ENCODE measurements at places on chromosomes 12 and 14.

- DNase-seq: no peak
Observed at GRCh38 chr12:68260153-68260552, 6.7 kb upstream of the IL22 start.

DNA sequence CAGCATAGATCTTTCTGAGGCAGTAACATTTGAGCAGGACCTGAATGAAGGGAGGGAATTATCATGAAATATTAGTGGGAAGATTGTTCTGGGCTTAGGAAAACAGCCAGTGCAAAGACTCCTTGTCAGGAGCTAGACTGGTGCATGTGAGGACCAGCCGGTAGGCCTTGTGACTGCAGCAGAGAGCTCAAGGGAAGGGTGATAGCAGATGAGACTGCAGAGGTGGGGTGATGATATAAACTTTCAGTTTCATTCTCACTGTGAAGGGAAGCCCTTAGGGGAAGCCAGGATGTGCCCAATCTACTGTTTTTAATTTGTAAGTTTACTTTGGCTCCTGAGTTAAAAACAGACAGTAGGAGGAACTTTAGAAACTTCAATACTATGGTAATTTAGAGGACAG is 12.4 kb downstream of the IL22 start:
- no peak for DNase-seq

GRCh38 chr12:131599190-131600159 is 111.4 kb upstream of the SFSWAP start:
- DNase-seq: no peak

DNA sequence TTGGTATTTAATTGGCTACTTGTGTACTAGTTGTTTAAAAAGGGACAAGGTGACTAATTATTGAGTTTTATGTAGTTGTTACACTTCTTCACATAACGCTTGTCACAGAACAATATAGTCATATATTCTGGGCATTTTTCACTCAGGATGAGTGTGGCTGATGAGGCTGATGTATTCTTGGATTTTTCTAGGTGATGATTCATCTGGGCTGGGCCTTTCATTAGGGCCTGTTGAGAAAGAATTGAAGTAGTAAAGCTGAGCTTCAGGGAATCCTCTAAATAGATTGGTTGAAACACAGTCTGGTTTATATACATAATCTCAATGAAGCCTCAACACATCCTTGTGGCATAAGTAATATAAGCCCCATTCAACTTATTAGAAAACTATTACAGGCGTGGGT is 445.7 kb downstream of the DAD1 start:
- DNase-seq: no peak

GRCh38 chr14:78673845-78674244 is 503.7 kb downstream of the NRXN3 start:
- no peak for DNase-seq

GRCh38 chr12:48788524-48788853 is 400 bp downstream of the ADCY6 start:
- no peak for DNase-seq

GRCh38 chr12:113935459-113935858 is 30.7 kb downstream of the RBM19 start:
- no peak for DNase-seq

Measured in sciatic nerve (tissue), 2 donors.